A549 treated with dexamethasone at 1 μM for 4 hours (cell line): ENCODE measurements at places on chromosomes 7 and 10. TPM values are rescaled to one million over a fixed set of nuclear protein-coding genes. Genes with fewer than 3 reads are reported as not detected.

UNCX gene
- 0.05 to 0.07 TPM (median 0.05 TPM) in 3 of 5 replicates, not detected in the others for total RNA-seq

CDHR1 gene
- total RNA-seq: 0.05 to 0.15 TPM (median 0.11 TPM) in 5 replicates

BUD23 gene
- 127 to 166 TPM (median 136 TPM) in 5 replicates for total RNA-seq

SLC29A3 gene
- 26.1 to 33.2 TPM (median 29.7 TPM) in 5 replicates for total RNA-seq

C10orf90 gene
- 2.9 to 3.8 TPM (median 3.3 TPM) in 5 replicates for total RNA-seq

HGF gene
- total RNA-seq: 0.07 to 0.19 TPM (median 0.14 TPM) in 3 of 5 replicates, not detected in the others

NOS3 gene
- 0.22 to 0.70 TPM (median 0.42 TPM) in 5 replicates for total RNA-seq

ATG9B gene
- 0.39 to 0.69 TPM (median 0.61 TPM) in 5 replicates for total RNA-seq

NKX1-2 gene
- total RNA-seq: 0.02 to 0.08 TPM (median 0.05 TPM) in 4 of 5 replicates, not detected in the other

ZEB1 gene
- total RNA-seq: 6.2 to 10.8 TPM (median 8.3 TPM) in 5 replicates

VTI1A gene
- 13.3 to 16.0 TPM (median 14.7 TPM) in 5 replicates for total RNA-seq

LLCFC1 gene
- total RNA-seq: not detected in 5 replicates

NXPH1 gene
- not detected in 5 replicates for total RNA-seq

NUTM2A gene
- total RNA-seq: 0.04 to 0.15 TPM (median 0.08 TPM) in 4 of 5 replicates, not detected in the other

CLEC2L gene
- total RNA-seq: 0.06 to 0.33 TPM (median 0.15 TPM) in 4 of 5 replicates, not detected in the other

ACTL6B gene
- total RNA-seq: not detected in 5 replicates

MRLN gene
- not detected in 5 replicates for total RNA-seq

PDE6C gene
- total RNA-seq: not detected in 5 replicates

CHST15 gene
- total RNA-seq: 6.3 to 8.9 TPM (median 8.0 TPM) in 5 replicates

CALHM3 gene
- total RNA-seq: 0.22 to 0.42 TPM (median 0.31 TPM) in 5 replicates

SFRP4 gene
- total RNA-seq: 3.6 to 4.4 TPM (median 3.9 TPM) in 5 replicates
